ENCODE measurements at places on chromosomes 3 and 15.
A peak's percentile ranks its signal among the peaks of the same experiment; 100 is the strongest.

GRCh38 chr3:35908366-35909232 lies 269.3 kb downstream of the ARPP21 start:
- DNase-seq = peak; percentile 50

- DNase-seq = no peak
Measured at GRCh38 chr3:71247221-71247957, 336.1 kb downstream of the FOXP1 start.

DNA sequence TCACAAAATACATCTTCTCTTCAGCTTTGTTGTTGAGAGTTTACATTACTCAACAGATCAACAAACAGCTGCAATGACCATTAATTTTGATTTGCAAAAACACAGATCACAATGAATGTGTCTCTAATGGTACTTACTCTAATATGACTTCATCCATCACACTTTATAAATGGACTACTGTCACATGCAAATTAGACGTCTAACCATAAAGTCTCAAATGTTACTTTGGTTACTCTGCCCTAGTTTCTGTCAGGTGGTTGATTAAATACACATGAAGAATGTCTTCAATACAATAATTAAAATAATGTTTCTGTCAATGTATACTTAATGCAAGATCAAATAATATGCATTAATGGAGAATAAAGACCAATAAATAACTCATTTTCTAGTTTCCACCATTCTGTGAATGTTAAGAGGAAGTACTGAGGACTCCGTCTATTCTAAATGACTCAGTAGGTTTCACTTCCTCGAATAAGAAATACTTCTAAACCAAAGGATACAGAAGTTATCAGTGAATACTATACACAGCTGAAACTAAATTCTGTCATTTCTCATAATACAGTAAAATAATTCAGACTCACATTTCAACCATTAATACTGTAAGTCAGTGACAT lies 145.8 kb downstream of the CBLB start:
- no peak for DNase-seq

DNA sequence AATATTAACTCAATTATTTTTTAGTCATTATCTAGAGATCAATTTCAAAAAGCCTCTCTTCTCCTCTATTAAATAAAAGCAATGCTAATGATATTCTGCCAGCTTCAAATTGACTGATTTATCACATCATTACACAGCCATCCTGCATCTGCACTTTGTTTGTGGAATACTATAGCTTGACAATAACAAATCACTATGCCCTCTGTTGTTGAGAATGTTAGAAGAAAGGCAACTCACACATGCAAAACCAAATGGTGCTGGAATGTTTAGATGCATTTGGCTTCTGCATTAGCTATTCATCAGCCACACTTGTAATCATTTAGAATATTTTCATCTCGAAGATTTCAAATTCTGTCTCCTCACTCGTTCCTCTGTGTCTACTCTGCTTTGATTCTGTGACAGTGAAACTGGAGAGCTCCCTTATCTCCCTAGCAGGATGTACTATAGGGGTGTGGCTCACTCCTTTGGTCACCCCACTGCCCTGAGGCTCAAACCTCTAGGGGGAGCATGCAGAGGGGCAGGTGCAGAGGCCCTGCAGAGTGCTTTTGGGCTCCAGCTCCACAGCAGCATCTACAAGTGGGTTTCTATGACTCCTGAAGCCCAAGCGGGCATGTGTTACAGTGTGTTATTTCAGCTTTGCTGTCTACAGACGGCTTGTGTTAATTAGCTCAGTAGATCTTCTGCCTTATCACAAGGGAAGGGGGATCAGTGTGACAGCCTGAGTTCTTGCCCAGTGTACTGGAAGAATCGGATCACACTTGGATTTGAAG lies 454.1 kb upstream of the BCHE start:
- no peak for DNase-seq

- peak; percentile 77 for DNase-seq
Measured at GRCh38 chr3:64685800-64686445, 1.9 kb downstream of the ADAMTS9 start.

Measured in H4 (cell line).